ENCODE measurements at places on chromosomes 6 and 20.

DNA sequence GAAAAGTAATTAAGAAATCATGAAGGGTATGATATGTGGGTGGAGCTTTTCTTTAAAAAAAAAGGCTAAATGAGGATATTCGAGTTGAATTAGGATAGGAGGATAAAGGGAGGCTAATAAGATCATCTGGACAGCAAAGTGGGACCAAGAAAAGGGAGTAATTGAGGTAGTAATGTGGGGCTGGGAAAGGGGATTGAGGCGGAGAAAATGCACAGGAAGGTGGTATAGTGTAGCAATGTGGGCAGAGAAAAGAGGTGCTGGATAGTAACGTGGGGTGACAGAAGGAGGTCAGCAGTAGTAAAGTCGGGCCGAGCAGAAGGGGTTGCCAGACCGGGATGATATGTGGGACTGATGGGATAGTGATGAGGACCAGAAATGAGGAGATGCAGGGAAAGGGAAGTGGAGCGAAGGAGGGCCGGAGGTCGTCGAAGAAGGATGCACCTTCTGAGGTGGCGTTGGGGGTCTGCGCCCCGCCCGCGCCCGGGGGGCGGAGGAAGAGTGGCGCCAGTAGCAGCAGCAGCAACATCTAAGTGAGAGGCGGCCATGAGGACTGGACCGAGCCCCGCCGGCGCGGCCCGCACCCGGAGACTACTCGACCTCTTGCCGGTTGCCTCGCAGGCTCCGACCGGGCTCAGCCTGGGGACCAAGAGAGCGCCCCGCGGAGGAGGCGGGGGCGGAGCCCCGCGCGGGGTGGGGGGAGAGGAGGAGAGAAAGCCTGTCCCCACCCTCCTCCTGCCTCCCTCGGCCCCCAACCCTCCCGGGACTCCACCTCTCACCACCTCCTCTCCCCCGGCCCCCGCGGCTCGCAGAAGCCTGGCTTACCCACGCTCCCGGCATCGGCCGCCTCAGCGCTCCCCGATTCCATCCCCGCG is 887 bp downstream of the GABBR1 start:
- peak; percentile 60 for DNase-seq

- no peak for DNase-seq
Observed at GRCh38 chr6:122050242-122050755, 349.2 kb upstream of the HSF2 start.

DNA sequence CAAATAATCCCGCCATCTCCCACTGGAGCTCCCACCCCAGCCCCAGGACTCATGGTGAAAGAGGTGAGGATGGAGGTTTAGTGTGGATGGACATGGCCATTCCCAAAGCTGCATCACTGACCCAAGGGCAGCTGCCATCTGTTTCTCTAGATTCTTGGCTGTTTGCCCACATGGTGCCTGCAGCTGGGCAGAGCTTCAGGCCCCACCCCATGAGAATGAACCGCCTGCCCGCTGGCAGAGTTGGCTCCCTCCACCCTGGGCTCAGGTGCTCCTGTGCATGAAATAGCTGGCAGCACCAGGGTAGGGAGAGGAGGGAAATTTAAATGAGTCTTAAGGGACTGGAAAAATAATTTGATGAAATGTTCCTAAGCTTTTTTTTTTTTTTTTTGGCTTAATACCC is 17.4 kb downstream of the SCML4 start:
- DNase-seq = no peak

GRCh38 chr6:30541515-30542403 is 14.5 kb downstream of the GNL1 start:
- DNase-seq = peak; percentile 83

- DNase-seq = no peak
Observed at GRCh38 chr6:80553071-80553740, 446.7 kb downstream of the BCKDHB start.

GRCh38 chr6:26088344-26088743 is 1.1 kb downstream of the HFE start:
- DNase-seq = no peak

DNA sequence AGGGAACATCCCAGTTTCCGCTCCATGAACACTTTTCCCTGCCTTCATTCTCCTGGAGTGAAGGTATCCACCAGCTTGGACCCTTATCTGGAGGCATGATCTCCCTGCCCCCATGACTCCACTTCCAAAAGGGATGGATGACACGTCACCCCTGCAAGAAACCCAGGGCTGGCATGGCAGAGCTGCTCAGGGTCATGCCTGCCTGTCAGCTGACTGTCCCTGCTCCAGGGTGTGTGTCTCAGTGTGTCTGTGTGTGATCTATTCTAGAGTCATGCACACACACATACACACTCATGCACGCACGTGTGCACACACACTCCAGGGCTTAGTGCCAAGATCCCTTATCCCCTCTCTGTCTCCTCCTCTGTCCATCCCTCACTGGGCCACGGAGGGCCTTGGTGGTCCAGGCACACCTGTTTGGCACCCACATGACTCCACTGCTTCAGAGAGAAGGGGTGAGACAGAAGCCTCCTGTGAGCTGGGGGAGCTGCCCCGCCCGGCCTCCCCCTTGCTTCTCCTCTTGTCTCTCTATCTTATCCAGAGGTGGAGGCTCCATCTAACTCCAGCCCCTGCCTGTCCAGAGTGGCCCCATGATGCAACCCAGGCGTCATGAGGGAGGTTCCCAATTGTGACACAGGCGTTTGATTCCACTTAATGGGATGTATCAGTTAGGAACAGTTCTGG is 290.9 kb downstream of the CDC5L start:
- DNase-seq = no peak
